Activated naive CD4-positive, alpha-beta T cell treated with anti-CD3 and anti-CD28 coated beads, Interleukin-2, amount 50 U/mL, for 72 hours (primary cell): ENCODE measurements at places on chromosomes 6 and 20.

DNA sequence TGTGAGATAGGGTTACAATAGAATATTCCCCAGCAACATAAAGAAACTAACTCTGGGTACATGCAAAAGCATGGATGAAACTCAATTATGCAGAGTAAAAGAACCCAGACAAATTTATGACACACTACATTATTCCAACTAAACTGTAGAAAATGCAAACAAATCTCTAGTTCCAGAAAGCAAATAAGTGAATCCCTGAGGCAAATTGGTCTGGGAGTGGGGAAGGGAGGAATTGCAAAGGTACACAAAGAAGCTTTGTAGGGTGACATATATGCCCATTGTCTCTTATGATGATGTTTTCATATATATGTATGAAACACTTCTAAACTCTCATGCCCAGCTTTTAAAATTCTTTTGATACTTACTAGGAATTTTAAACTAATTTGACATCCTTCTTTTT, 266.0 kb downstream of the CDKAL1 start:
- no peak for DNase-seq

DNA sequence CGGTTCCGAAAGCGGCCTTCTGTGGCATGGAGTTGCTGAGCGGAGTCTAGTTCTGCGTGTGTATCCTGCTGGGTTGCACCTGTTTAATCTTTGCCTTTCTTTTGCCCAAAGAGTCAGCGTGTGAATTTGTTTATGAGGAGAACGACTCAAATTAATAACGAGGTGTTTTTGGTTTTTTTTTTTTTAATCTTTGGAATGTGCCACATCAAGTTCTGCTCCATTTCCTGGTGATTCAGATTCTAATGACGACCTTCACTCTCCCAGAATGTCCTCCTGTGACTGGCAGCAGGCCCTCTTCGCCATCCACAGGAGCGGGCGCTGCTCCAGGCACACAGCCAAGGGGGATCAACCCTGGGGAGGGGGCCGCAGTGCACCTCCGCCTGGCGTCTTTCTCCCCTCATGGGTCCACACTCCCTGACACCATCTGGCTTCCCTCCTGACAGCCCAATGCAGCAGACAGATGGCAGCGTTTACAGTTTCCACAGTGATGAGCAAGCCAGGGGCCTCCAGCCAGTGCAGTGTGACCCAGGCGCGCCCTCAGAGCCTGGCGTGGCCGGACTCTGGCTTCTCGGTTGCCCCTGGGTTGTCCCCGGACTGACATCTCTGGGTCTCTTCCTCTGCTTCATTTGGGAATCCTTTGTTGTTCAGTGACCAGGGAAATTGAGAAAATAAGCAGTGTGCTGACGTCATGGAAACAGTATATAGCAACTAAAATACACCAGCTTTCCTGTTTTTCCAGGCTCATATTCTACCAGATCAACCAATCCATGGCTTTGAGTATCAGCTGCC, 27.5 kb upstream of the AFDN start:
- no peak for DNase-seq

DNA sequence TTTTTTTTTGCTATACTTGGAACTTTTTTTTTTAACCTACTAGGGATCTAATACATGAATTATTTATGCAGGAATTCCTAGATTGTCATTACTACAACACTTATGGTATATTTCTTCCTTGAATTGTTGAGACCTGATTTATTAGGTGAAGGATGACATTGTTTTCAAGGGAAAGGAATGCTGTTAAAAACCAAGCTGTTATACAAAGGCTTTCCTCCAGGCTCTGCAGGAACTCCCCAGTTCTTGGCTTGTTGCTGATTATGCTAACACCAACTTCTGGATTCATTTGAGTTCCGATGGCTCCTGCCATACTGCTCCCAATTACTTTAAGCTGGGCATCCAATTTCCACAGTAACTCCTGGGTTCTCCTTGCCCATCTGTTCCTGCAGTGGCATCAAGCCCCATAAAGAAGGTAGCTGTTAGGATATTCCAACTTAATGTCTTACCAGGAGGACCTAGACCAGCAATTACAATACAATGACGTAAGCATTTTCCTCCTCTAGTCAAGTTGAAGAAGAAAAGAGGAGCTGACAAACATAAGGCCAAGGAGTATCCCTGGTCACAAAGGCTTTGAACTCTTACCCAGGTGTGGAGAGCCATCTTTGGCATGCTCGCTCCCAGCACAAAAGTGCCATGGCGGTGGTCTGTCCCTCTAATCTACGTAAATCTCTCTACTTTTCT, 215.9 kb upstream of the AGPAT4 start:
- DNase-seq: no peak

DNA sequence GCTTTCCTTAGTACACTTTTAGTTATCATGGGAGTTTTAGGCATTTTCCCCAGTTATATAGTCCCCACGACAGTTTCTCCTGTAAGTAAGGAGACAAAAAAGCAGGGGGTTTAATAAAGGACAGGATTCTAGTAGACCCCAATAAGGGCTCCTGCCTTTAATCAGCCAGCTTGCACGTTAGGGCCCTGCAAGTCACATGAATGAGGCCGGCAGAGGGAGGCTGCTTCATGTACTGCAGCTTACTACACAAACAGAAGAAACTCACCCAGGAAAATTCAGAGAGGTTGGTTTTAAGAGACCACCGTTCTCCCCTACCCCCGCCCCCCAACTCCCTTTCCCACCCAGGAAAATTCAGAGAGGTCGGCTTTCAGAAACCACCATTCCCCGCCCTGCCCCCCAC, 229.7 kb upstream of the MOCS1 start:
- no peak for DNase-seq

GRCh38 chr20:47133809-47134456, 222.6 kb downstream of the ZMYND8 start:
- DNase-seq: no peak

DNA sequence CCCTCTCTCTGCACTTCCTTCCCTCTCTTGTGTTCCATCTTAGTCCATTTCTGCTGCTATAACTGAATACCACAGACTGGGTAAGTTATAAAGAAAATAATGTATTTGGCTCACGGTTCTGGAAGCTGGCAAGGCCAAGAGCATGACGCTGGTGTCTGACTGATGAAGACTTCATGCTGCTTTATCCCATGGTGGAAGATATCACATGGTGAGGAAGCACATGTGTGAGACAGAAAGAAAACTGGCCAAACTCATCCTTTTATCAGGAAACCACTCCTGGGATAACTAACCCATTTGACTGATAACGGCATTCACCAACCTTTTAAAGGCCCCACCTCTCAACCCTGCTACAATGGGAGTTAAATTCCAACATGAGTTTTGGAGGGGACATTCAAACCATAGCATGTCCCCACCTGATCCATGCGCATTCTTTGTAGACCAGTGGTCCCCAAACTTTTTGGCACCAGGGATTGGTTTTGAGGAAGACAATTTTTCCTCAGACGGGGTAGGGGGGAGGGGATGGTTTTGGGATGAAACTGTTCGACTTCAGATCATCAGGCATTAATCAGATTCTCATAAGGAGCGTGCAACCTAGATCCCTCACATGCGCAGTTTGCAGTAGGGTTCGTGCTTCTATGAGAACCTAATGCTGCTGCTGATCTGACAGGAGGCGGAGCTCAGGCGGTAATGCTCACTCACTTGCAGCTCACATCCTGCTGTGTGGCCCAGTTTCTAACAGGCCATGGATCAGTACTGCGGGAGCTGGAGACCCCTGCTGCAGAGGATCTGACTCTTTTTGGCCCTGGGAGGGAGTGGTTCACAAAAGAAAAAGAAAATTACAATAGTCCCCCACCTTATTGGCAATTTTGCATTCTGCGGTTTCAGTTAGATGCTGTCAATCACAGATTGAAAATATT, 71.7 kb upstream of the RNF24 start:
- DNase-seq: no peak

DNA sequence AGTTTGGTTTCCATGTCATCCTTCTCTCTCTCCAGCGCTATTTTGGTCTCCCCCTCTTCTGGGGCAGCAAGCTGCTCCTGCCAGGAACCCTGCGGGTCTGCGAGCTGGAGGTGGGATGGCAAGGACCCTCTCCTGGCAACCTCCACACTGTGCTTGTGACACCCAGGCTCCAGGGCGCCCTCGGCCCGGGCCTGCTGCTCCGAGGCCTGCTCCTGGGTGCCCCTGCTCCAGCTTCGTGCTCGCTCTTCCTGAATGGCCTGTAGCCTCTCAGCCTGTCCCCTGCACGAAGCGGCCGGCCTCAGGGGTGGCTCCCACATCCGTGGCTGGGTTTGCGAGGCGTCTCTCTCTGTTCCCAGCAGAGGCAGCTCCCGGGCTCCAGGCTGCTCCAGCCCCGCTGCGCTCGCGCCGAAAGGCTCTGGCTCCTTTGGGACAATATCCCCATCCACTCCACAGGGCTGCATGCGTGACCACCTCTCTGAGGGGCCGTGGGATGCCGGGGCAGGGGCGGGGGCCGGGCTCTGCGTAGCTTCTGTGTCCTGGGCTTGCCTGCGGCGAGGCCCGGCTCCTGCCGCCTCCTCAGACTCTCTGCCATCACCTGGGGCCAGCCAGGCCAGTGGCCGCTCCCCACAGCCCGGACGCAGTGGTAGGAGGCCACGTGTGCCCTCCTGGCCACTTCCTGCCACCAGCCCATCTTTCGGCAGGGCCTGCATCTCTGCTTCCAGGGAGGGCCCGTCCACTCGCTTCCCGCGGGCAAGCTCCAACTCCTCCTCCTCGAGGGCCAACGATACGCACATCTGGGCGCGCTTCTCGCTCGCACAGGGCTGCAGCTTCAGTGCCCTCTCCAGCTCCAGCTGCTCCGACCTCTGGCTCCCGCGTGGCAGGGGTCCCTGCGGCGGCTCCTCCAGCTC, 68.9 kb downstream of the GINS1 start:
- DNase-seq: no peak

GRCh38 chr6:5704708-5705107, 302.0 kb downstream of the NRN1 start:
- DNase-seq: no peak
